Activated CD8-positive, alpha-beta memory T cell treated with anti-CD3 and anti-CD28 coated beads for 1 hour (primary cell): ENCODE measurements at places on chromosomes 3 and 15.

DNA sequence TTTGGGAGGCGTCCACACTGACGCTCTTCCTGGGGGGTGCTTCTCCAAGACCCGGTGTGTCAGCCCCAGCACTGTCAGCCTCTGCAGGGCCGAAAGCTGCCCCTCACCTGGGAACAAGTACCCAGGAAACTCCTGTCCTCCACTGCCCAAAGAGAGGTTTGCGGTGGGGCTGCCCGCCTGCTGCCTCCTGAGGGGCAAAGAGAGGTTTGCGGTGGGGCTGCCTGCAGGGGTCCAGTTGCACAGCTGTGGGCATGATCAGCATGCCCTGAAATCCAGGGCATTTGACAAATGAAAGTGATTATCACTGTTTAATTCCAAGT is 15.1 kb upstream of the SNRPA1 start:
- no peak for DNase-seq

GRCh38 chr15:71003319-71003718 is 110.7 kb downstream of the LRRC49 start:
- no peak for DNase-seq

- DNase-seq, result no peak
These were observed 116.3 kb downstream of the TMCO5A start for GRCh38 chr15:38050529-38051448.

GRCh38 chr3:146019508-146019907 is 141.5 kb downstream of the PLOD2 start:
- DNase-seq, result no peak

DNA sequence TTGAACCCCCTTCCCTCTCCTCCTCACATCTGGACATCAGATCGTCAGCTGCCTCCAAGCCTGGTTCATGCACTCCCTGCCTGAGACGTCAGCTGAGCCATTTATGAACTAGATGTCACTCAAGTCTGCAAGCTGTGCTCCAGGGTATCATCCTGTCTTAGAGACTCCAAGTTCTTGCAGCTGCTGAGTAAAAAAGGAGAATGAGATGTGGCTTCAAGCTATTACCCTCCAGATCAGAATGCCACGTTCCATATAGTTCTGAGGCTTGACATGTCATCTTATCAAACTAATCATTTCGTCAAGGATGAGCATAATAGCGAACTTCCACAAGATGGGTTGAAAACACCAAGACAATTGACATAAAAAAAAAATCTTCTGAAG is 766.3 kb downstream of the TBL1XR1 start:
- no peak for DNase-seq

GRCh38 chr15:85631018-85631417 is 163.7 kb downstream of the KLHL25 start:
- no peak for DNase-seq

DNA sequence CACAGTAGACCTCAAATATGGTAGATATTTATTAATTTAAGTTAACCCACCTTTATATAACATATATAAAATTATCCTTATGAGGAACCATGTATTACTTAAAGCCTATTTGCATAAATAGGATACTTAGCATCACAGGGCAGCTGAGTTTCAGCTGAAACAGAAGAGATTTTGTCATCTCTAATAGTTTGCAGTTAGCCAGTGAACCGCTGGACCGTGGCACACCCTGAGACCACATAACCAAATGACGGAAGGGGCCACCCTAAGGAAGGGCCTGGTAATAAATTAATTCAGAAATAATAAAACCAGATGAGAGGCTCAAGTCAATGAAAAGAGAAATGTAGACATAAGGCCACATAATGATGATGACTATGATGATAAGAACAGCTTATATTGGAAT is 107.7 kb downstream of the MYO5A start:
- no peak for DNase-seq

DNA sequence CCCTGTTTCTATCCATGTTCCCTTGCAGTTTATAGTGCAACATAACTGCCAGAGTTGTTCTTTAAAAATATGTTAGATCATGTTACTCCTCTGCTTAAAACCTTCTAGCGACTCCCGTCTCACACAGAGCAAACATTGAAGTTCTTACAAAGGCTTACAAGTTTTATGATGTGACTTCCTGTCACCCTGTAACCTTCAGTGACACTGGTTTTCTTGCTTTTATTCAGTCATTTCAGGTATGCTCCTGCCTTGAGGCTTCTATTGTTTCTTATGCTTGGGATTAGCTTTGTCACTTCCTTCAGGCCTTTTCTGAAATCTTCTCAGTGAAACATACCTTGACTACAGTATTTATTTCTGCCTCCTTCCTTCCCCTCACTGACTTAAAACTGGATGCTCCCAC is 252.1 kb downstream of the DOCK3 start:
- no peak for DNase-seq

DNA sequence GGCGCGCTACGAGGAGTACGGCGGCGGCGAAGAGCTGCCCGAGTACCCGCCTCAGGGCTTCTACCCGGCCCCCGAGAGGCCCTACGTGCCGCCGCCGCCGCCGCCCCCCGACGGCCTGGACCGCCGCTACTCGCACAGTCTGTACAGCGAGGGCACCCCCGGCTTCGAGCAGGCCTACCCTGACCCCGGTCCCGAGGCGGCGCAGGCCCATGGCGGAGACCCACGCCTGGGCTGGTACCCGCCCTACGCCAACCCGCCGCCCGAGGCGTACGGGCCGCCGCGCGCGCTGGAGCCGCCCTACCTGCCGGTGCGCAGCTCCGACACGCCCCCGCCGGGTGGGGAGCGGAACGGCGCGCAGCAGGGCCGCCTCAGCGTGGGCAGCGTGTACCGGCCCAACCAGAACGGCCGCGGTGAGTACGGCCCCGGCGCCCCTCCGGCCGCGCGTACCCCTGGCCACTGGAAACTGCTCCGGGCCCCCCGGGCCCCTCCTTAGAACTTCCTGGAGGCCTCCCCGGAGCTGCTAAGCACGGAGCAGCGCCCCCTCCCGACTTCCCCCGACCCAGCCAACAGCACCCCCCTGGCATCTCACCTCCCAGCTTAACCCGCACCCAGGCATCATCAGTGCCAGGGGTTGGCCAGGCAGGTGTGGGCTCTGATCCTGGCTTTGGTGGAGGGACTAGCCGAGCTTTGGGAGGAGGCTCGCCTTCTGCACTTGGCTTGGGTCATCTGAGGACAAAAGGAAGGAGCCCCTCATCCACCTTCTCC is 1.4 kb downstream of the LOXL1 start:
- DNase-seq, result peak; percentile 68

DNA sequence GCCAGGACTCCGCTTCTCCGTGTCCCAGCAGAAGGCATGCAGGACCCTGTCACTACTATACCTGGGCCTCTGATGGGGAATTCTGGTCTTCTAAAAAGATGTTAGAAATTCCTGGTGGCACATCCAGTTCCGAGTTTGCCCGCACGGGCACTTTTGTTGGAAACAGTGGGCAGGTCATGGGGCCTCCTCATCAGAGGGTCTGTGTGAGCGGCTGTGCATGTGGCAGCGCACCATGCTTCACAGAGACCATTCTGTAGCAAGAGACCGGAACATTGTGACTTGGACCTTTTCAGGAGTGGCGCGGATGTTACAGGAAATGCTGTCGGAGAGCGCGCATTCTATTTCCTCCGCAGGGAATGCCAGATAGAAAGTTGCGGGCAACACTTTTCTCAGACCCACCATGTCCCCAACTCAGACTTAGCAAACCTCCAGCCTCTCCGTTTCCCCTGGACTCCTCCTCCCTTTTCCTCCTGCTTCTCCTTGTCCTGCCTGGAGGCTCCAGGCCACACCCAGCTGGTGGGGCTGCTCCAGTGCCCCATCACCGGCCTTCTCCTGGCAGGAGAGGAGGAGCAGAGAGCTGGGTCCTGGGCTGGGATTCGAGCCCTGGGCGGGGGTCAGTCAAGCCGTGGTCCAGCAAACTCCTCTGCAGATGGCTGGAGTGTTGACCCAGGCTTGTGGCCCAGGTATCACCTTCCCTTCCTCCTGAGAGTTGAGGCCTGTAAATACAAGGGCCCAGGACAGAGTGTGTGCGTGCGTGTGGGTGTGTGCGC is 46.6 kb downstream of the KLF13 start:
- no peak for DNase-seq

DNA sequence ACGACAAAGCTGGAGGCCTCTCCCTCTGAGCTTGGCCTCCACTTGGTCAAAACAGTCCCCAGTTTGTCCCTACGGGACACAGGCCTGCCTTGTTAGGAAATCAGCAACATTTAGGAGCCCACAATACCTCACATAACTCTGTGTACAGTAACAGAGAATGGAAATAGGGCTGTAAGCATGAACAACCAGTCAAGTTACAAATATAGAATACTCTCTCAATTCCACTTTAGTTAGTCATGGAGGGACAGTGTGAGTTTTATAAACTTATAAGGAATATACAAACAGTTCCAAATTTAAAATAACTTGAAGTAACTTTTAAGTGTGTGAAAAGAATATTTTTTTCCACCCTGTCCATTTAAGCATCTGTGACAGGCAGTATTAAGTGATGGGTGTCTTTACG is 129.4 kb downstream of the PGPEP1L start:
- DNase-seq, result no peak

- DNase-seq, result no peak
These were observed 155.0 kb downstream of the NLGN1 start for GRCh38 chr3:173552526-173552925.

GRCh38 chr3:142434503-142434902 is 13.3 kb downstream of the XRN1 start:
- no peak for DNase-seq

GRCh38 chr3:177057768-177058167 is 139.5 kb downstream of the TBL1XR1 start:
- no peak for DNase-seq

- DNase-seq, result no peak
These were observed 31.4 kb downstream of the STARD5 start for GRCh38 chr15:81292523-81293001.

GRCh38 chr3:45137656-45138181 is 8.5 kb downstream of the CDCP1 start:
- DNase-seq, result no peak

- no peak for DNase-seq
These were observed 385.3 kb downstream of the NTRK3 start for GRCh38 chr15:87871258-87871681.
